ENCODE measurements at places on chromosomes 16 and 17.
A peak's percentile ranks its signal among the peaks of the same experiment; 100 is the strongest.

- DNase-seq = peak; percentile 3
These were observed 606.2 kb downstream of the WWOX start for GRCh38 chr16:78705694-78706093.

DNA sequence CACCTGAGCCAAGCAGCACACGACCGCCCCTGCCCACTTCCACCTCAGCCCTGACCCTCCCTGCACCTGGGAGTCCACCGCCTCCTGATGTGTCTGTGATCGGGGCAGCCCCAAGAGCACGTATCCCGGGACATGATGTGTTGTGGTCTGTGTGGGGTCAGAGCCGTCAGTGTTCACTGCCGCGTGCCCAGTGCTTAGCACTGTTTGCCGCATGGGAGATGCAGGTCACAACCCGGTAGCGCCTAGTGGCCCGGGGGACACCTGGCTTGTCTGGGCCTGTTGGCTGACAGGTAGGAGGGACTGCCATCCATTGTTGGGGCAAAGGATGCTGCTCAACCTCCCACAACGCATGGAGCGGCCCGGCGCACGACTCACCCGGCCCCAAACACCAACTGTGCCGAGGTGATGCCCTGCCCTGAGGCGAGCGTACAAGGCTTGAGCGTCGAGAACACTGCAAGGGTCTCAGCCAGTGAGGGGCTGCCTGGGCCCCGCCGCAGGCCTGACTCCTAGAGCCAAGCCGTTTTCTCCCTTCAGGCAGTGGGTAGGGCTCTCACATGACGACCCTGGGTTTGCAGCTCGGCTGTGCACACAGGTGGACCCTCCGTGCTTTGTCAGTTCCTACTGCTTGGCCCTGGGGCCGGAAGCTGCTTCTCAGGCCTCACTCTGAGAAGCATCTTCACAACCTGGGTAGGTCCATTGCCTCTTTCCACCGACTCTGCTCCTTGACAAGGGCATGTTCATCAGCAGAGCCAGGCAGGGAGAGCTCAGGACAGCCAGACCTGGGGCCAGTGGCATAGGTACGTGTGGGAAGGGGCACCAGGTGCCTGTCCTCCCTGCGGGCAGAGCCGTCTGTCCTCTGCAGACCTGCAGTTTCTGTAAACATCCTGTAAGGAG lies 5.9 kb upstream of the C16orf95 start:
- DNase-seq = no peak

DNA sequence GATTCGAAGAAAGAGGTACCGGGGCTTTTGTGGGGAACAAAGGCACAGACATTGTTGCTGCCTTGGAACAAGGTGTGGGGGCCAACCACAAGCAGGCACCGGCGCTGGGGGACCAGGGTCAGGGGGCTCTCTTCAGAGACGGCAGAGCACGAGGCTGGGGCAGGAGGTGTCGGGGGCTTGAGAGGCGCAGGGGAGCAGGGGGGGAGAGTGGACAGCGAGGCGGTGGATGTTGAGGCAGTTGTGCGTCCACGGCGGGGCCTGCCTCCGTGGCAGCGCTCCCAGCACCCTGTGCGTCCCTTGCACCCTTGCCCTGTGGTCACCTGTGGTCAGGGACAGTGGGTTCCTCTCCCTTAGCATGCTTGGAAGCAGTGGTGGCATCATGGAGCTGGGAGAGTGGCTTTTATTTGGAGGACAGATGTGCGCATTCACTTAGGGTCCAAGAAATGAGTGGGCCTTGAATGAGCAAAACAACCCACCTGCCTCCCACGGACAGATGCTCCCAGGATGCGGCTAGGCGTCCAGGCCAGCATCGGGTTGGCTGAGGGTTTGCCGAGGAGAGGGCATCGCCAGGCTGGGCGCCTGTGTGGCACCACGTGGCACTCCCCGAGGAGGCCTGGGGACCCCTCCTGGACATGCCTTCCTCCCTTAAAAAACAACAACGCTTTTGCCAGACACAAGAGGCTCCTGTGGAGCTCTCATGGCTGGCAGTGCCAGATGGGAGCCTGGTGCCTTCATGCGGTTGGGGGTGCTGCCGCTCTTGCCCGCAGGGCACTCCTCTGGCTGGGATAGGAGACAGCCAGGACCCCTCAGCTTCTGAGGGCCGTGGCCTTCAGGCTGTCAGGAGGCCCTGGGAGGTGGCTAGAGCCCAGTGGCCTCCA lies 113.0 kb downstream of the BANP start:
- no peak for DNase-seq

DNA sequence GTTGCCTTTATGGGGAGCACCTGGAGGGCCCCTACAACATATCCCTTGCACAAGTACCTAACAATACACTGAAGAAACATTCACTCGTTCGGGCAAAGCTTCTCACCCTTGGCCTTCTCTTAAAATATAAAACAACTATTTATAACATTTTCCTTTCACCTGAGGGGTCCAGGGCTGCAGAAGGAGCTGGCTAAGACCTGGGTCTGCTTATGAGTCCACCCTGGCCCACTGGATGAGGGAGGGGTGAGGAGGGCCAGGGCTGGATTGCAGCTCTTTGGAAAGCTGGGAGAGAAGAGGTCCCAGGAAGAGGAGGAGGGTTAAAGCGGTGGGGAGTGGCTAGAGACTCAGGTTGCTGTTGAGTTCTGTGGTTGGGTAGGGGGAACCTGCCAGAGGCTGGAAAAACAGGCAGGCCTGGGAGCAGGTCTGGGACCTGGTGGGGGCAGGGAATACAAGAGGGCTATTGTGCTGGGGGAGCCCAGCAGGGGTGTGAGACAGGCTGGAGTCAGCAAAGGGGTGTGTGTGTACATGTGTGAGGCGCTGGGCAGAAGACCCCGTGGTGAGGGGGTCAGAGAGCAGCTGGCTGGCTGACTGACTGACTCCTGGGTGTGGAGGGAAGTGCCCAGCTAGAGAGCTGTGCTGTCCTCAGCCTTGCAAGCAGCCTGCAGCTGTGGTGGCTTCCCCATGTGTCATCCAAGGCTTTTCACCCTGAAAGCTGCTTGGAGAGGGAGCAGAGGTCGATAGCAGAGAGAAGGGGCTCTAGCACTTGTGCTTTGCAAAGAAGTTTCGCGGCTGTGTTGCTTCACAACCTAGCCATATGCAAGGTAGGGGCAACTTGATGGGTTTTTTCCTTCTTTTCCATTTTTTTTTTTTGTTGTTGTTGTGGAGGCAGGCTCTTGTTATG lies 10.2 kb upstream of the MRC2 start:
- no peak for DNase-seq

DNA sequence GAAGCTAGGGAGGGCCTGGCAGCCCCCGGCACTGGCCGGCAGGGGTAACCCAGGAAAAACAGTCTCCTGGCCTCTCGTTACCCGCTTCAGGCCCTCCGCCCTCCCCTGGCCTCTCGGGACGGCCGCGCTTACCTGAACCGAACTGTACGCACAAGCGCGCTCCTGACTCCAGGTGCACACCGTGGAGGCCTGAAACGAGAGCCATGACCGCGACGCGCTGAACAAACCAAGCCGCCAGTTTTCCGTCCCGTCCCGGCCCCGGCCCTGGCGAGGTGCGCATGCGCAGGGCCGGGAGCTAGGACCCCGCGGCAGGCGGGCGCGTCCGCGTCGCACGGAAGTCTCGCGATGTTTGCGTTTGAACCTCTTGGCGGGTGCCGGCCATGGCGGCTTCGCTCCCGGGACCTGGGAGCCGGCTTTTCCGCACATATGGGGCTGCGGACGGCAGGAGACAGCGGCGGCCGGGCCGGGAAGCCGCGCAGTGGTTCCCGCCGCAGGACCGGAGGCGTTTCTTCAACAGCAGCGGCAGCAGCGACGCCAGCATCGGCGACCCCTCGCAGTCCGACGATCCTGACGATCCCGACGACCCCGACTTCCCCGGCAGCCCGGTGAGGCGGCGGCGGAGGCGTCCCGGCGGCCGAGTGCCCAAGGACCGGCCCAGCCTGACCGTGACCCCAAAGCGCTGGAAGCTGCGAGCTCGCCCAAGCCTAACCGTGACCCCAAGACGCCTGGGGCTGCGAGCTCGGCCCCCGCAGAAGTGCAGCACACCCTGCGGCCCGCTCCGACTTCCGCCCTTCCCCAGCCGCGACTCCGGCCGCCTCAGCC lies at the start of gene HASPIN:
Gene HASPIN, plus strand, starts transcription at position 348 of the 822 bp plus-strand sequence. Its CDS starts 33 bp downstream, at position 381.
- peak; percentile 95 for DNase-seq

DNA sequence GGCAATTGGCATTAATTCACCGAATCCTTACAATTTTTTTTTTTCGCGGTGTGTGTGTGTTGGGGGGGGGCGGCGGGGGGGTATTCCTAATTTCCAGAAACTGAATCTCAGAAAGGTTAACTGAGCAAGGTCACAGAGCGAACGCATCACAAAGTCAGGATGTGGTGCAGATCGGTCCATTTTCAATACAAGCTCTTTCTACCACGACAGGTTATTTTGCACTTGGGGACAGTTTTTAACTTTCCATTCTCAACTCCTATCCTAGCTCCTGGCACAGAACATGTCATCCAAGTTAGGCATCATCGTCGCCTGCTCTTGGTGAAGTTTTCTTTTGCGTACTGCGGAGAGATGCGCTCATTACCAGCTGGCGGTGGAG lies 15.4 kb upstream of the ERN1 start:
- no peak for DNase-seq

DNA sequence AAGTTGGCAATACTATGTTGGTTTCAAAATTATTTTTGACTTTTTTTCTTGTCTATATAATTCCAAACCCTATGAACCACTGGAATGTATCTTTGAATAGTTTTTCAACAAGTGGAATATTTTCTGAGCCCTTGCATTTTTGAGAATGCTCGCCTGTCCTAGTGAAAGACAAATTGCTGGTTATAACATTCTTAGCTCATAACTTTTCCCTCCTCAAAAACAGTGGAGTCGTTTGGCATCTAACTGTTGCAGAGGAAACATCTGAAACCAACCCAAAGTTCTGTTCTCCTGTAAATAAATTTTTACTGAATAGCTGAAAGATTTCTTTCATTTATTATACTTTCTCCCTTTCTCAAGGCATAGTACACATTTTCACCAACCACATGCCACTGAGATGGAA lies 11.3 kb upstream of the COX10 start:
- no peak for DNase-seq

DNA sequence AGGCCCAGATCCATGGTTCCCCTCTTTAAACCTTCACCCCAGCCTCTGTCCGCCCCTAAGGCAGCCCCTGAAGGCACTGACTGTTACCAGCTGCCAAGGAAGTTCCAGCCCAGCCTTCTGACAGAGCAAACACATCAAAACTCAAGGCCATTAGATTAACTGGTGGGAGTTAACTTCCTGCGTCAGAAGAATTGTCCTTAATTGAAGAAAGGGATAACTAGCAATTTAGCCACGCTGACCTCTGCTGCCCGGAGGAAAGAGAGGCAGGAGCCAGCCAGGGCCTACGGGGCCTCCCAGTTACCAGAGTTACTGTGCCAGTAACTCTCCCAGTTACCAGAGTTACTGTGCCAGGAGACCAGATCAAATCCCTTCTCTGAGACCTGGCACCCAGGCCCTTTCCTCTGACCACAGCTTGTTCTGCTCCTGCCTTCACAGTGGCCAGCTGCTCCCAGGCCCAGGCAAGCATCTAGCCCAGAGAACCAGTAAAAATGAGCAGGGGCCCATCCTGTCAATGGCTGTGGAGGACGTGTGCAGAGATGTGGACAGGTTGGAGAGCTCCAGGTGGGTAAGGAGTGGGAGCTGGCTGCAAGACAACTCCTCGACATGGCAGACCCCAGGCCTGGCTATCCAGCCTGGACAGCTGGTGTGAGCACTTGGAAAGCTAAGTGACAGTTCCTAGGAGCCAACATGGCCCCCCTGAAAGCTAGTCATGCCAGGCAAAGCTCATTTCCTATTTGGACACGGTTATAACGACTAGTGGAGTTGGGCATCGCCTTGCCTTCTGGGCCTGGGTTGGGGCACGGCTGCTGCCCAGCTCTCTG lies 2.8 kb upstream of the PITPNM3 start:
- DNase-seq = peak; percentile 39

DNA sequence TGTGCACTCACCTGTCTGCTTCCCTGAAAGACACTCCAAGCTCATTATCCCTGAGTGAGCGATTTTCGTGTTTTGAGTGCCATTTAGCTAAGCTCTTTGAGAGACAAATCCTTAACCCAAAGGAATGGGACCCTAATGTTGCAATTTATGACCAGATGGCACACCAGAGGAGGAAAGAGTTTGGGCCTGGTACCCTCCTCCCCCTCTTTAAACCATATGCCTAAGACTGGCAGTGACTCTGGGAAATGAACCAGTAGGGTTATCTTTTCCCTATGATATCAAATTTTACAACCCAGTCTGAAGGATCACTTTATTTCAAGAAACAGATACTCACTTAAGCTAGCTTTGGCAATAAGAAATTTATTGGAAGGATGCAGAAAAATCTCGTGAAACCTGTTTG lies 550.4 kb downstream of the TOX3 start:
- DNase-seq = no peak

DNA sequence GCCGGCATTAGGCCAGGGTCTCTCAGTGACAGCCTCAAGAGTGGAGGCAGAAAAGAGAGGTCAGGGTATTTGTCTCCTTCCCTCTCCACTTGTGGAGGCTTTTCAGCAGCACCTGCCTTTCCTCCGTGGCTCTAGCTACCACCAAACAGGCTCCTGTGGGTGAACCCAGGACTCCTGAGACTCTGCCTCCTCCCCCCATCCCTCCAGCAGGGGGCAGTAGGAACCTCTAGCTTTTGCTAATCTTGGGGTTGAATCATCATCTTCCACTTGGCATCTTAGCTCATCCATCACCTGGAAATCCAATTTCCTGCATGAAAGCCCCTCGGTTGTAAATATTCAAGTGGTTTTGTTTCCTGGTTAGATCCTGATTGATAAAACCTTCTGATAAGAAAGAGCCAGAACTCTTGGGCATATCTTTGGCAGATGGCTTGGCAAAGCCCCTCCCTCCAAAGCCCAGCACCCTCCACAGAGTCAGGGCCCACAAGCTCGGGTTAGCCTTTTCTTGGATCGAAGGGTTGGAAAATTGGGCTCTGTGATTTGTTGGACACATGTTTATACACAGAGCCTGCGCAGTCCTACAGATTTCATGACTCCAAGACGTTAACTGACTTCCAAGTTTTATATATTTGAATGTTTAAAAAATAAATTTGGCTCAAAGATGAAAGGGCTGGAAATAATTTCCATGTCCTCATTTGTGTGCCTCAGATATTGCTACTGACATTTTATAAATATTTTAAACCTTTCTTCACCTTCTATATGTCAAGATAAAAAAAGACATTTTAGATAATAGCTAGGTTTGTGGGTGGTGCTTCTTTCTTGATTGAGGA lies 322.1 kb downstream of the MAP2K4 start:
- no peak for DNase-seq

DNA sequence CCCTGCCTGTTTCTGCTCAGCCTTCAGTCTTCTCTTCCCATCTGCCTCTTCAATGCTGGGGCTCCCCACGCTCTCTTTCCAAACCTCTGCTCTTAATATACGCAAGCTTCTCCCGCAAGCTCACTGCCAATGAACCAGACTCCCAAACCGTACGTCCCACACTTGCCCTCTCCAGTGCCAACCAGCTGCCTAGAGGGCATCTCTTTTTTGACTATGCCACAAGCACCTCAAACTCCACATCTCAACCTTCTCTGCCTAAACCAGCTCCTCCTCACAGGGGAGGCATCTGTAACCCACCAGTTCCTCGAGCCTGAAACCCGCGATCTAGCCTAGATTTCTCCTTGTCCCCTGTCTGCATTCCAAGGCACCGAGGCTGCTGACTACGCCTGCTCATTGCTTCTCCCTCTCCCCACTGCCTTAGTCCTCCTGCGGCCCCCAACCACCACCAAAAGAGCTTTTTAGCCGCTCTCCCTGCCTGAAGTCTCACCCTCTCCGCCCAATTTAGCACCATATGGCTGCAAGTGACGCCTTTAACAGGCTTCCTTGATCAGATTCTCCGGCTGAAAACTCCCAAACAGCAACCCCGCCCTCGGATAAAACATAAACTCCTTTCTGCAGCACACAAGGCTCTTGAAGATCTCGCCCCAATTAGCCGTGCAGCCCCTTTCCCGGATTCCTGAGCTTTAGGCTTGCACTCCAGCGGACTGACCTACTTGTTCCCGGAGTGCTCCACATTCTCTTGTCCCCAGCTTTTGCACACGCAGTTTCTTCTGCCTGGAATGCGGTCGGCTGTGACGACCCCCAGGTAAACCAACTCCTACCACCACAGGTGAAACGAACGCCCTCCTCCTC lies 1.5 kb downstream of the GGA2 start:
- peak; percentile 29 for DNase-seq

Measured in dermis blood vessel endothelial cell (primary cell).